Activated T-cell treated with anti-CD3 and anti-CD28 coated beads, Interleukin-2, amount 50 U/mL, for 24 hours (primary cell): ENCODE measurements at places on chromosomes 13 and 19.

GRCh38 chr13:45773236-45773635, 71.1 kb downstream of the CBY2 start:
- no peak for DNase-seq

DNA sequence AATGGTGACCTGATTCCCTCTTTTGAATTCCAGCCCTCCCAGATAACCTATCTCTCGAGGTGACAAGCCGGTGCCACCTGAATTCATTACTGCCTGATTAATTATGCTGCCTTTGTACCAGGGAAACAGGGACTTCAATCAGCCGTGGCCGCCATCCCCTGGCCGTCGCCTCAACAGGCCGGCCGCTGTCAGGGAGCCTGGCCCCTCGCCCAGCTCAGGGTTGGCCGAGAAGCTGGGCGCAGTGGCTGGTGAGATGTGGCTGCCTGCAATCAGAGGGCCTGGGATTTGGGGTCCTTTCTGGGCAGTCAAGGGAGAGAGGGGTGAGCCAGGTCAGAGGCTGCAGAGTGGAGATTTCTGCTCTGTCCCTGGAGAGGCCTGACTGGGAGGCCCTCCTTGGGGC, 91.2 kb downstream of the KCTD15 start:
- DNase-seq = no peak

GRCh38 chr13:50141375-50141975, 126.2 kb downstream of the KCNRG start:
- no peak for DNase-seq

- no peak for DNase-seq
Observed at GRCh38 chr19:17232258-17232657, 6.2 kb downstream of the OCEL1 start.

DNA sequence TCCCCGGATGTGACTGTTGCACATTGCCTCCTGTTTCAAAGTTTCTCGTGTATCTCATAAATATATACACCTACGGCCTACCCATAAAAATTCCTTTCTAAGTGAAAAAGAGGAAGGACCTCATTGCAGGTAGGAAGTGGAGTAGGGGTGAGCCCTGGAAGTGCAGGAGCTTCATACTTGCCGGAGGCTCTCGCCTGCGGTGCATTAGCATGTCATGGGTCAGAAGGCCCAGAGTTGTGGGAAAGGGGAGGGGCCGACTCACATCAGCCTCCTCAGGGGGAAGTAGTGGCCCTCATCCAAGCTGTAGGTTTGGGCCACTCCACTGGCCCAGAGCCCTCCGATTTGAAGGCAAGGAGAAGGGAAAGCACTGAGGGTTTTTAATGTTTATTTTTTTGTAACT, 26.0 kb upstream of the IRS2 start:
- DNase-seq = no peak

- no peak for DNase-seq
Observed at GRCh38 chr13:60211548-60211947, 47.8 kb upstream of the DIAPH3 start.

GRCh38 chr13:98782654-98783053, 30.2 kb upstream of the SLC15A1 start:
- no peak for DNase-seq

- DNase-seq = no peak
Observed at GRCh38 chr19:51965583-51965982, 21.1 kb downstream of the ZNF350 start.

GRCh38 chr13:25860265-25860664, 191.6 kb downstream of the SHISA2 start:
- no peak for DNase-seq

- DNase-seq = no peak
Observed at GRCh38 chr19:43406297-43406696, 8.4 kb upstream of the TEX101 start.

DNA sequence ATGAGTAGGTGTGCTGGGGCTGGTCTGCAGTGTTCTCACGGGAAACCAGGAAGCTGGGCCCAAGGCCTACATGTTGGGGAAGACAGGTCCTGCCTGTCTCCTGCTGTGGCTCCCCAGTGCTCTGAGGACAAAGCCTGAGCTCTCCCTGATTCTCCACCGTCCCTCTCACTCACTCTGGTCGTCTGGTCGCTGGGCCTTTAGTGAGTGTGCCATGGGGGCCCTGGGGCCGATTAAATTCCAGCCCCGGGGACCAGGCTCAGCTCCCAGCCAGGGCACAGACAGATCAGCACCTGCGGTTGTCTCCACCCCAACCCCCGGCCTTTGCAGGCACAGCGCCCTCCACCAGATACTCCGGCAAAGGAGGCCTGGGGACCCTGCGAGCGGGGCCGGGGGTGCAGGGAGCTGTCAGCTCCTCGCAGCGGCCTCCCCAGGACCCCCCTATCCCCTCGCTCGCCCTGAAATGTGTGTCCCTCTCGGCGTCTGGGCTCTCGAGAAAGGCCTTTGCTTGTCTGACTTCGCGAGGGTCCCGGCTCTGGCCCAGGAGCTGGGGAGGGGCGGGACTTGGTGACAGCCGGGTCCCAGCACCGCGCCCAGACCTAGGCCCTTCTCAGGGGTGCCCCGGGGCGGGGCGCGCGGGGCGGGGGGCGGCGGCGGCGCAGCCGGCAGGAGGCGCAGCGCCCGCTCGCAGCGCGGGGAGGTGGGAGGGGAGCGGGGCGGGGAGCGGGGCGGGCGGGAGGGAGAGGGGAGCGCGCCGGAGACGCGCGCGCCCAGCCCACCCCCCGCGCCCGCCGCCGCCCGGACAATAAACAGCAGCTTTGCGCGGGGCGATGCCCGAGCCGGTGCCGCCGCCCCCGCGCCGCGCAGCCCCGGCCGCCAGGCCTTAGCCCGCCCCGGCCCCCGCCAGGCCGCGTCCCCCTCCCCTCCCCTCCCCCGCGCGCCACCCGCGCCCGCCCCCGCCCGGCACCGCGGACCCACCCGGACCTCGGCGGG, at the start of gene PALM:
TSS of gene PALM (plus strand) at position 782 of the 990 bp plus-strand sequence. CDS start 212 bp downstream, outside the sequence.
- DNase-seq = no peak

DNA sequence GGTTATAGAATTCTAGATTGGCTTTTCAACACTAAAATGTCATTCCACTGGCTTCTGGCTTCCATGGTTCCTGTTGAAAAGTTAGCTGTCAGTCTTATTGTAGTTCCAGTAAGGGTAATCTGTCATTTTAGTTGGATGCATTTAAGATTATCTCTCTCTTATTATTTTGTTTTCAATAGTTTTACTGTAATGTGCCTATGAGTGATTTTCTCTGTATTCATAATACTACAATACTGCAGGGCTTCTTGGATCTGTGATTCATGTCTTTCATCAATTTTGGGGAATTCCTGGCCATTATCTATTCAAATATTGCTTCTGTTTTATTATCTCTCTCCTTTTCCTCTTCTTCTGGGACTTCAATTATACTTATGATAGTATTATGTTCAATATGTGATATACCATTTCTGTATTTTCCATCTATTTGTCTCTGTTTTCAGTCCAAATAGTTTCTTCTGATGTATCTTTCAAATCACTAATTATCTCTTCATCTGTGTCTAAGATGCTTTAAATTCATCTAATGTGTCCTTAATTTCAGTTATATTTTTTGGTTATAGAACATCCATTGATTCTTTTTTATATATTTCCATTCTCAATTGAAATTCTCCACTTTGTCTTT, 101.5 kb downstream of the KCTD15 start:
- DNase-seq = no peak

DNA sequence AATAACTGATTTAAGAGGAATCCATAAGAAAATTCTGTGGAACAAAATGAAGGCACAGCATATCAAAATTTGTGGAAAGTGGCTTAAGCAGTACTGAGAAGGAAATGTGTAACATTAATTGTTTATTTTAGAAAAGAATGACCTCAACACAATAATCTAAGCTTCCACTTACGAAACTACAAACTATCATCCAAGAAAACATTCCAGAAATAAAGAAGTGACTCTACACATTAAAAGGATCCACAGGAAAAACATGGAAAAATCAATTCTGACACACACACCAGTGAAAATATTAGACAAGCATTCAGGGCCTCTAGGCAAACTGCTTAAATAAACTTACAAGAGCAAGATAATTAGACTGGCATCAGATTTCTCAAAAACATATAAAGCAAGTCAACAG, 14.0 kb downstream of the EXOSC8 start:
- DNase-seq = no peak

GRCh38 chr13:112695121-112695520, 5.3 kb downstream of the ATP11A start:
- no peak for DNase-seq

- no peak for DNase-seq
Observed at GRCh38 chr19:22144394-22144793, 52.4 kb downstream of the ZNF676 start.

DNA sequence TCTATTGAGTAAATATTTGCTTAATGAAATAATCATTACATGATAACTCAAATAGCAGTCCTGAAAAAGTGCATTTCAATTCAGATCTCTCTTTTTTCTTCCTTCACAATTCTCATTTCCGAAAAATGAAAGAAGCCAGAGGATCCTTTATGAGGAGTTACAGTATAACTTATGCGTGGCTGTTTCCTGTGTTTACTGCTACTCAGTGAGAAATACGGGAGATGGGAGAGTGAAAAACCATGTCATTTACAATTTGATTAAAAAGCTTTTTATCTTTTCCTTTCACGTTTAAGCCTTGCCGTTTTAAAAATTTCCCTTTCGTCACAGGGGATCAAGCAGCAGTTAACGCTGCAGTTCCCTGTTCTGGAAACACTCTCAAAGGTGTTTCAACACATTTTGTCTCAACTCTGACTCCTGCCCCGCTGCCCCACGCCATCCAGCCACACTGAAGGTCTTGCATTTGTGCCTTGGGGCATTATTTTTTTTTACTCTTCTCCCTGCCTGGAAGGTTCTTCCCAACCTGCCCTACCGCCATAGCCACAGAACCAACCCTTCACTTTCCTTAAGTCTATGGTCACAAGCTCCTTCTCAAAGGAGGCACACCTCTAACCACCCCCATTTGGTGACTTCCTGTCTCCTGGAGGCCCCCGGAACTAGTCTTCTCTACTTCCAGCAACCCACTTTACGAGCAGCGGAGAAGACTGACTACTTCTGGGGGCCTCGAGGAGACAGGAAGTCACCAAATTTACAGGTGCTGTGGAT, 17.0 kb downstream of the KL start:
- DNase-seq = peak; percentile 50

GRCh38 chr19:33683881-33684537, 62.3 kb downstream of the CHST8 start:
- no peak for DNase-seq

GRCh38 chr19:3945838-3946237, 13.0 kb downstream of the NMRK2 start:
- no peak for DNase-seq
